ENCODE measurements at places on chromosomes 11 and 22.

- DNase-seq: peak; percentile 56
Measured at GRCh38 chr22:43346521-43346929, 3.4 kb upstream of the SCUBE1 start.

- no peak for DNase-seq
Measured at GRCh38 chr22:37764622-37765021, 43.1 kb upstream of the GCAT start.

- DNase-seq: no peak
Measured at GRCh38 chr11:128731041-128731663, 37.3 kb downstream of the FLI1 start.

GRCh38 chr22:20578192-20578591 is 70.8 kb downstream of the MED15 start:
- no peak for DNase-seq

DNA sequence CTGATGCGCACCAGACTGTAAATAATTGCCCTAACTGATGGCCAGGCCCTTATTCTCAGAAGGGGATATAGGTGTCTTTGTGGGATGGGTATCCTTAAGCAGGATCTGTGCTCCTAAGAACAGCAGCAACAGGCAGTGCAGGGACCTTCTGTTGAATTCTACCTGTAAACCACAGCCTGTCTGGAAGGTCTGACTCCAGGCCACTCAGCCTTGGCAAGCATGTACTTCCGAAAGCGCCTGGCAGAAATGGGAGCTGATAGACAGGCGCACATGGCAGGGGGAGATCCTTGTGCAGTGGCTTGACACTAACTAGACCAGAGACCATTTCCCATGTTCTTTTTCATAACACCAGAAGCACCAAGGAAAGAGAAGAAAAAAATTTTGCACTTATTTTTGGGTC is 59.0 kb downstream of the C22orf31 start:
- no peak for DNase-seq

DNA sequence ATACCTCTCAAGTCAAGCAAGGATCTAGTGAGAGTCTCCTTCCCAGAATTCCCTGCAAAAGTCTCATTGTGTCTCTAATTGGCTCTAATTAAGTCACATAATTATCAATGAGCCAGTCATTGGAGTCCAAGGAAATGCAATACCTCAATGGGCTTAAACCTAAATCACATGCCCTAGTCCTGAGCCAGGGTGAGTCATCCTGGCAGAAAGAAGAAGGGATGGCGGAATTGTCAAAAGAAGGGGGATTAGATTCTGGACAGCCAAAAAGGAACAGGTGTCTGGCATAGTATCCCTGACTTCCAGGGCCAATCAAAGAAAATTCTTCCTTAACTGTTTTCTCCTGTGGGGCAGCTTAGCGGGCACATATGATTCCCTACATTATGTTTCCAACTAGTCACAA is 25.1 kb upstream of the LDLRAD3 start:
- peak; percentile 67 for DNase-seq

DNA sequence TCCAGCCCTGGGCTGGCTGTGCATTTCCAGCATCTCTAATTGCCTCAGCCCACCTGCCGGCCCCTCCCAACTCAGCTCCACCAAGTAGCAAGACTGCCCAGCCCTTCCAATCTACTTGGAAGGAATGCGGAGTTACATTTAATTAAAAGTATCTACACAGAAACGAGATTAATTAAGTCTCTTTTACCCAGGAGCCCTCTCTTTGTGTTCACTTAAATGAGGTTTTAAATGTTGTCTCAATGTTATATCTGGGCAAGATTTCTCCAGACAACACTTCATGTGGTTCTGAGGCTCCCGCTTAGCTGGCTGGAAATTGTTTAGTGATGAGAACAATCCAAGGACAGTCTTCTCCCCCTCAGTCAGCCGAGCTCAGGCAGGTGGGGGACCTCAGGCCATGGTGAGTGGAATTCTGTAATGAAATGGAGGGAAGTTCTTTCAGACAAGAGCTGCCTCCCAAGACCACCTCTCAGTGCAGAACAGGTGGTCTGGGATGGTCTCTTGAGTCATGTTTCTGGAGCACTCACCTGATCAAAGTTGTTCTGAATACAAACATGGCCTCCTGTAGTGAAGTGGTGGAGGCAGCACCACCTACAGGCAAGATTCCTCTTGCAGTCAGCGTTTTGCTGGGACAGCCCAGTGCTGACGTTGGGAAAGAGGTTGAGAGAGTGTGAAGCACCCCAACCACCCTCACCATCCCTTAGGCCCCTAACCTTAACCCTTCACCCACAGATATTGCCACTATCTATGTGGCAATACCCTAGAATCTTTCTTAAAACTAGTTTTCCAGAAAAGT is 371.6 kb downstream of the CADM1 start:
- no peak for DNase-seq

DNA sequence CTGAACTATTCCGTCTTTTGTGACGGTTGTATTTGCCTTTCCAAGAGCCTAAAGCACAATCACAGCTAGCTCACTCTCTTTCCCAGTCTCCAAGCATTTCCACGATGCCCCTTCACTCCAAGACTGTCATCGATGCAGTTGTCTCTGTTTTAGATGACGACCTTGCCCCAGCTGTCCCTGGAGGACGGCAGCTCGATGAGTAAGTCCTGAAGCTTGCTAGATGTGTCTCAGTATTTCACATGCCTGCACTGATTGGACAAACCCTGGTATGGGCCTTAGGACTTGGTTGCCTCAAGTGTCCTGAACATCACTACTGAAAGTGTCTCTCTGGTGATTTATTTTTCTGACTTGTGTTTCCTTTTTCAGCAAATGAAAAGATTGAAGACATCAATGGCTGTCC is 129.9 kb downstream of the NAV2 start:
- DNase-seq: no peak

- no peak for DNase-seq
Measured at GRCh38 chr11:42462558-42463310, 849.1 kb upstream of the API5 start.

DNA sequence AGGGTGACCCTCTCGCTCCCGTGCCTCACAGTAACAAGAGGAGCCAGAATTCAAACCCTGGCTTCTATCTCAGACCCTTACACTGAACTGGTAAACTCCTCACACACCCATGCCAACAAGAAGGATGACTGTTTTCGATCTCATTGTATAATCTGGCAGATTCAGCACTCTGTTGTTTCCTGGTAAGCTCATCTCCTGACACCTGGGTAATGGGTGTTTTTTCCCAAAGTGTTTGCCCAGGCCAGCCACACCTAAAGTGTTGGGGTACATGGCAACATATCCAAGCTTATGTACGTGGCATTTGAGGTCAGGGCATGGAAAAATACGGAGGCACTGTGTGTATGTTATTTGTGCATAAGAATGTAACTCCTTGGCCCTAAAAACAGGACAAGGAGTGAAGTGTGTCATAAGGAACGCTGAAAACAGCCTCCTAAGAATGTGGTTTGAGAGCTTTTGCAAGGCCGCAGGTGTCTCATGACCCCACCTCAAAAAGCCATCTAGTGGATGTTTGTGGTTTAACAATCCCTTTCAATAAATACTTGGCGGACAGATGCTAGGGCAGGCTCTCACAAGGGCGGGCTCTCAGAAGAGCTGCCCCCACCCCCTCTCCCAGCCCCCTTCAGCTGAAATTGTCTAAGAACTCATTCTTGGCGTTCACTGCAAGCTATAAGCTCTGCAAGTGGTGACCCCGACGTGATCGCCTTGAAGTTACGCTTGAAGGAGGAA is at the start of gene MS4A15:
MS4A15 (plus strand) TSS at position 561 of the 726 bp plus-strand sequence. CDS start 6,867 bp downstream, outside the sequence.
- DNase-seq: no peak

DNA sequence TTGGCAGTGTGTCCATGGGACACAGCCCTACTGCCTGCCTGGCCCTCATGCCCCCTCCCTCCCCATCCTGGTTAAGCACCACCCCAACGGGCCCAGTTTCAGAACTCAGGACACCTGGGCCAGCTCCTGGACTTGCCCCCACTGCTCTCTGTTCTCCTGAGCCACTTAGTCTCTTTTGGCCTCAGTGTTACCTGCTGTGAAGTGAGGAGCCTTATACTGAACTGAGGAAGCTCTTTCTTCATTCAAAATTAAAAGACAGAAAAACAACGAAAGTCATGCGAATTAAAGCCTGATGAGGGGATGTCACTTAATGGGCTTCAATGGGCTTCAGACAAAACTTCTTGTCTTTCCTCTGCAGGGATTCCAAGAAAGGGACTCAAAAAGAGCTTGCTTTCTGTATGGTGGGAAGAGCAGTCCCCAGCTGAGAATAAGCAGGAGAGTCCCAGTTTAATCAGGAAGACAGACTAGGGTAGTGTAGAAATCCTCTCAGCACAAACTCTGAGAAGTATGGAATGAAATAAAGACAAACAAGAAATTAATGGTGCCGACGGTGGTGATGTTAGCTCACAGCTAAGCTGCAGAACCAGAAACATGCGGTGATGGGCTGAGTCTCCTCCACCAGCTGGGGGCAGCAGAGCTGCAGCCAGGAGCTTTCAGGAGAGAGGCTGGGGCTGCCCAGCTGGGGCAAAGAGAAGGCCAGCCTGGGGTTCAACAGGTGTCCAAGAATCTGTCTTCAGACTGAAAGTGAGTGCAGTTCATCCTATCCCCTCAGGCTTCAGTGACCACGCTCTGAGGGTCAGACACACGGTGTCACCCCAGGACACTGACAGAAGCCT is 101.0 kb downstream of the GGTLC2 start:
- DNase-seq: peak; percentile 11

GRCh38 chr11:14018441-14018840 is 55.9 kb downstream of the SPON1 start:
- no peak for DNase-seq

GRCh38 chr11:55669376-55669775 is 7.4 kb downstream of the OR4C6 start:
- no peak for DNase-seq

DNA sequence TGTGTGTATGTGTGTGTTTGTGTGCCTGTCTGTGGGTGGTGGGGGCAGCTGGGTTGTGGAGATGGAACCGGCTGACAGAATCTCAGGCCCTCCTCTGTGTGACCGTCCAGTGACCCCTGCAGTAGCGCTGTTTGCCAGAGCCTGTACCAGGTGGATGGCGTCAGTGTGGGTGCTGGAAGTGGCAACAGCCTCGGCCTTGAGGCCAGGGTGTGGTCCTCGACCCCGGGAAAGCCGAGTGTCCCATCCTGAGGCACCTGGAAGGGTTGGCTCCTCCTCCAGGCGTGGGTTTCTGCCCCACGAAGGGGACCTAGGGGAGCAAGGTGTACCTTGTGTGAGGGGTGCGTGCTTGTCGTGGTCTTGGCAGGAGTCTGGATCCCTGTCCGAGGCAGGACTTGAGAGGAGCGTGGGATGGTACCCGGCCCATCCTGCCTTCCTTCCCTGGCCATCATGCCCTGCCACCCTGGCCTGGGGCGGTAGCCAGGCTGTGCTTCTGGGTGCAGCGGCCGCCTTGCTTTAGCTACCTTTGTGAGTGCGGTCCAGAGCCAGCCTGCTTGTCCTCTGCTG is 16.5 kb downstream of the TPCN2 start:
- no peak for DNase-seq

DNA sequence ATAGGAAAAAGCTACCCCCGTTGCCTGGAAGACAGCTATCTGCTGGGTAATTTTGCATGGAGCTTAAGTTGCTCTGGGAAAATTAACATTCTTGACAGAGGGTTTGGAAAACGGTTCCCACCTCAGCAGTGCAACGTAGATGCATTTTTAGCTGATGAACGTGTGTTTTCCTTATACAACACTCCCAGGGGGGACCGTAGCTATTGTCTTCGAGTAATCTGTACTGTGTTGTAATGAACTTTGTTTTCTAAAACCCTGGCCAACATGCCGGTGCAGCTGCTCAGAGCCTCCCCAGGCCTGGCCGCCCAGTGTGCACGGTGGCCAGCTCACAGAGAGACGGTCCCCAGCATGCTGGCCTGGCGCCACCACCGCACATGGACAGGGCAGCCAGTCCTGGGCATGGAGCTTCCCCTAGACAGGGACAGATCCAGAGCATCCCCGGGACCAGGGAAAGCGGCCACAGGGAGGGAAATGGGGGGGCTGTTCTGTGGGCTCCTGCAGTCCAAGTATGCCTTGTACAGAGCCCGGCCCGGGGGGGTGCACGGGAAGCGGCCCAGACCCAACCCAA is 2.2 kb downstream of the TNNT3 start:
- no peak for DNase-seq

DNA sequence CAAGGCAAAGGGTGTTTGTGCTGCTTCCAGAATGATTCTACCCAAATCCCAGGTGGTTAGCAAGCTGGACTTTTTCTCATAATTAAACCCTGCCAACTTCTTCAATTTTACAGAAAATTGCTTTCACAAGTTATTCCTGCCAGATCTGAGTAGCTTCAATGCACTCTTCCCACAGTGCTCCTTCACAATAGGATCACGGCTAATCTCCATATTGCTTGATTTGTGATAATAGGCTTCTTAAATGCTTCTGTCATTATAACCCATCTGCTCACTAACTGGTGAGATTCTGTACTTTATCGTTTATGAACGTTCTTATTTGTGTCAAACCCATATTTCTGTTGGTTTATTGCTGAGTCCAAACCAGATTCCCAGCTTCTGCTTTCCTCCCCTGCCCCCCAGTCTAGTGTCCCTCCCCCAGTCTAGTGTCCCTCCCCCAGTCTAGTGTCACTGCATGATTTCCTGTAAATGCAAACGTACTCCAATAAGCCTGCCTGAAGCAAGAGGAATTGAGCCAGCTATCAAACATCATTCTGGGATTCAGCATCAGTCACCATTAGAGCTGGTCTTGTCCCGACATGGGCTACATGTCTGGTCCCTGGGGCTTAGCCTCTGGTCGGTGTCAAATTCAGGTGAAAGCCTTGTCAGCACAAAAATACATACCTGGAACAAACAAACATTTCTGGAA is 14.0 kb downstream of the MMP3 start:
- no peak for DNase-seq

DNA sequence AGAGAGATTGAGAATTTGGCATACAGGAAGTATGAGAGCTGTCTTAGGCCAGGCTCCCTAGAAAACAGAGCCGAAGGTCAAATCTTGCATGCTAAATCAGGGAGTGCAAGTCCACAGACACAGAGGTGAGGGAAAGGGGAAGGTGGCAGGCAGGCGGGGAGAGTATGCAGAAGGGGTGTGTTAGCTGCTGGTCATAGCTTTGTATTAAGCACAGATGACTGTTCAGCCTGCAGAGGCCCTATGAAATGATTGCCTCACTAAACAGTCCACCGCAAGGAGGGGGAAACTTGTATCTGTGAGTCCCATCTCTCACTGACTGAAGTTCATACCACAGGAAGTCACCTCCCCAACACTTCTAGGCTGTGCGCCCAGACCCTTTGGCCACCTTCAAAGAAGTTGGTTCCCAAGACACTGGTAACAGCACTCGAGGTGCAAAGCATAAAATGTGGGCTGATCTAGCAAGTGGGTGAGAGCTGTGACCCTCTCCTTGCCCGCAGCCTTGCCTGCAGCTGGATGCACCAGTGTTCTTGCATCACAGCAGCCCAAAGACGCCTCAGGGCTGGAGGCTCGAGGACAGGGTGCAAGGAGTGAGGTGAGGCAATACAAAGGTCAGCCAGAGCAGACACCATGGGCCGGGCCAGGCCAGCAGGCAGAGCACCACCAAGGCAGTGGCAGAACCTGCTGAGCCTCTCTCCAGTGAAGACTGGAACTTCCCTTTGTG is 115.3 kb upstream of the TBCEL start:
- no peak for DNase-seq

DNA sequence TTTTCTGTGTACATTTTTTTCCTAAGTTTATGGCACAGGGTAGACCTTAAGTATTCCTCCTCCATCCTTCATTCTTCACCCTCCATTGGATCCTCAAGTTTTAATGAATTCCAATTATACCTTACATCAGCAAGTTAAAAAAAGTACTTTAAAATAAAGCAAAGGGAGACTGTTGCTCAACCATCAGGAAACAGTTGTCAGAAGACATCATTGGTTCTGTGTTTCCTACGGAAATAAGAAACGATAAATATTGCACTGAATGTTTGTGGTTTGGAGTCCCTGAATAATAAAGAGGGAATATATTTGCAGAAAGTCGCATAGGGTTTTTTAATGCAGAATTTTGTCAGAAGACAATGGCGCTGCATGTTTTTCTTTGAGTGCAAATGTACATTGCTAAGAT is 28.1 kb upstream of the LDHA start:
- no peak for DNase-seq

Measured in NCI-H1930 (cell line).